Neural progenitor cell (in vitro differentiated cells): ENCODE measurements at places on chromosomes 16 and 17.

GRCh38 chr16:21574372-21574771 lies 25.0 kb upstream of the METTL9 start:
- no peak overlapping the region for H3K27ac ChIP-seq
- no peaks in the 10 kb centered on the region for H3K27me3 ChIP-seq
- DNase-seq = no peak

DNA sequence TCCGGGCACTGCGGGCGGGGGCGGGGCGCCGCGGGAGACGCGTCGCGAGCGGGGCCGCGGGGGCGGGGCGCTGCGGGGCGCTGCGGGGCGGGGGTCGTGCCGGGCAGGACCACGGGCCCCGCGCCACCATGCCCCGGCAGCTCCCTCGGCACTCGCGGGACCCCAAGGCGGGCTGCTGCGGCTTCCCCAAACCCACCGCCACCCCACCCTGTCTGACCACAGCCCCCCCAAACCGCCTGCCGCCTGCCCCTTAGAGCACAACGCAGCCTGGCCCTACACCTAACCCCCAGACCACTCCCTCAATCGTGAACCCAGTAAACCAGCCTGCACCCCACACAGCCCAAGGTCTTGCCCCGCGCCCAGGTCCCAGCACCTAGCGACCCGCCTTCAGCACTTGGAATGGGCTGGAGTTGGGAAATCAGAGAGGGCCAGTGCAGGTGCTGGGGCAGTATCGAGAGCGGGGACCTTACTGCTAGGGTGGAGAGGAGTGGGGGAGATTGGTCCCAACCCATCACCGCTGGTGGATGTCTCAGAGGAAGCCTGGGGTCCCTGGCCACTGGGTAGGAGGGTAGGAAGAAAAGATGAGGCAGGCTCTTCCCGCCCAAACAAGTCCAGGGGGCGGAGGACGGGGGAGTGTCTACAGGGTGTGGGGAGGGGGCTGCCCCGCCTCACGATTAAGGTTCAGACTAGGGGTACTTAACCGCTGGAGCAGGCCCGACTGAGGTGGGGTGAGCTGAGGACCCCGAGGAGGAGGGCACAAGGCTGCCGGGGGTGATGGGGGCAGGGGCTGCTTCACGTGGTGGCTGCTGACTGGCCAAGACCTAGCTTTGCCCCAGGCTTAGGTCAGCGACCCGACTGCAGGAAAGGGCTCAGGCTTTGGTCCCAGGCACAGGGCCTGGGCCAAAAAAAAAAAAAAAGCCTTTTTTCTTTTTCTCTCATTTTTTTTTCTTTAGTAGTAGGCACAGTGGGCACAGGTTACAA lies 539 bp upstream of the VAMP2 start:
- peak overlapping the region; percentile 79 for H3K27ac ChIP-seq
- peaks cover 4% of the 10 kb centered on the region for H3K36me3 ChIP-seq
- peak; percentile 70 for DNase-seq
- H3K4me3 ChIP-seq = peak overlapping the region; percentile 100
- H3K27me3 ChIP-seq = no peaks in the 10 kb centered on the region

DNA sequence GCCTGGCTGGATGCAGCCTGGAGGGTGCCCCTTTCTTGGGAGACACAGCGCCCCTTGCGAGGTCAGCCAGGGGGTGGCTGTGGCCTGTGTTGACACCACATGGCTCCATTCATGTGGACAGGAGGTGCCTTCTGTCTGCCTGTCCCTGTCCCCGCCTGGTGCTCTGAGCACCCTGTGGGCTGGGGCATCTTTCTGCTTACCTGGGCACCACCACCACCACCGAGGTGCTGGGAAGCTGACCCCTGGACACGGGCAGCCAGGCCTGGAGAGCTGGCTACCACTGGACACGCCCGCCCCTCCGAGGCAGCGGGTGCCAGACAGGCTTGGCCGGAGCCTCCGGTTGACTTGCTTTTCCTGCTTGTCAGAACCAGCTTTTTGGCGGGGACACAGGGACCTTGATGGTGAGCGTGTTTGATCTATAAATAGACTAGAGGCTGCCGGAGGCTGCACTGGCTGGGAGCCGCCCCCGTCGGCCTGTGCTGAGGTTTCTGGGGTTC lies 121.3 kb upstream of the GSE1 start:
- no peak overlapping the region for H3K27ac ChIP-seq
- H3K4me3 ChIP-seq = no peak overlapping the region
- H3K27me3 ChIP-seq = no peaks in the 10 kb centered on the region

GRCh38 chr16:259226-259625 lies 16.5 kb downstream of the RGS11 start:
- no peaks in the 10 kb centered on the region for H3K36me3 ChIP-seq
- no peak overlapping the region for H3K4me3 ChIP-seq
- DNase-seq = no peak
- no peaks in the 10 kb centered on the region for H3K27me3 ChIP-seq
- no peak overlapping the region for H3K27ac ChIP-seq

DNA sequence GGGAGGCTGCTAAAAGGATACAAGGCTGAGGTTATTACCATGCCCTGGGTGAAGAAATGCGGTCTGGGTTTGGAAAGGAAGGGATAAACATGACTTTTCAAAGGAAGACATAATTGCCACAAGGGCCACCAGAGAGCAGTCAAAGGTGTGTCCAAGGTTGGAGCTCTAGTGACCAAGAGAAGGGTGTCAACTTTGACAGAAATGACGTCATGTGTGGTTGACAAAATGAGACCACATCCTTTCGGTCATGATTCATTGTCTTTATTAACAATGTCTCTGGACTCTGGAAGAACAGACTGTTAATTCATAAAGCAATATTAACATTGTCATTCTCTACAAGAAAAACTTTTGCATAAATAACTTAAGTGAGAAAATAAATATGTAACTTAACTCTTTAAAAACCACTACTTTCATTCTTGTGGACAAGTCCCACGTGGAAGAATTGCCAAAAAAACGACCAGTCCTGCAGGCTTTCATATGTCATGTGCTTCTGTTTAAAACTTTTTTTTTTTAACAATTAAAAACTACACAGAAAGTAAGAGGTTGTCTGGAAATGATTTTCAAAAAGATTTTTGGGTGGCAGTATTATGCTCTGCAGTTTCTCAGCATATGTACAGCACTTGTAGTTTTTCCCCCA lies 5.0 kb downstream of the SOST start:
- no peaks in the 10 kb centered on the region for H3K36me3 ChIP-seq
- H3K4me1 ChIP-seq = no peaks in the 10 kb centered on the region
- H3K27ac ChIP-seq = no peak overlapping the region
- DNase-seq = no peak
- peaks cover 26% of the 10 kb centered on the region for H3K27me3 ChIP-seq

DNA sequence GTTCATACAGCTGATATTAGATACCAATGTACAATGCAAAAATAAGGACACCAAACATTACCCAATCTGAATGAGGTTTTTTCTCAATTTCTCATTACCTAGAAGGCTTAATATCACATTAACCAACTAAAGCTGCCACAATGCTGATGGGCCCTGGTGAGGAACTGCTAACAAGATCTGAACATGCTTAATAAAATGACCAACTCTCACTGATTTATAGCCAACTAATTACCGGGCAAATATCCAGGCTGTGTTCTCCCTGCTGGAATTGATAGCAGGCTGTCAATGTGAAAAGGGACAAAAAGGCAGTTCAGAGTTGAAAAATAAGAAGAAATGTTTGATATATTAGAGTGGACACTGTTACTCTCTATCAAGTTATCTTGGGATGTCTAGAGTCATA lies 124.6 kb downstream of the TOX3 start:
- H3K27me3 ChIP-seq = no peaks in the 10 kb centered on the region
- no peak overlapping the region for H3K27ac ChIP-seq
- H3K36me3 ChIP-seq = no peaks in the 10 kb centered on the region
- H3K4me1 ChIP-seq = no peaks in the 10 kb centered on the region
- H3K4me3 ChIP-seq = no peak overlapping the region

GRCh38 chr16:26983426-26983825 lies 83.3 kb upstream of the C16orf82 start:
- no peak overlapping the region for H3K4me3 ChIP-seq
- no peak overlapping the region for H3K27ac ChIP-seq
- H3K36me3 ChIP-seq = no peaks in the 10 kb centered on the region
- DNase-seq = no peak

DNA sequence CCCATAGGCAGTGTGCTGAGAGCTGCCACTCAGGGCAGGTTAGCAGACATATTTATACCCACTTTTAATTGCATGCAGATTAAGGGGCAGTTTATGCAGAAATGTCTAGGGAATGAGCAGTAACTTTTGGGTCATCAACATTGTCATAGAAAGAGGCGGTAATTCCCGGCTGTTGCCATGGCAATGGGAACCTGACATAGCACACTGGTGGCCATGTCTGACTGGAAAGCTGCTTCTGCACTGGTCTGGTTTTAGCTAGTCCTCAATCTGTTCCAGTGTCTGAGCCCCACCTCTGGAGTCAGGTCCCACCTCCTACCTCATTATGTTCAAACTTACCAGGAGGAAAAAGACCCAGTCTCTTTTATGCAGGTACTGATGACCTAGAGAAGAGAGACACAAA lies 31.5 kb upstream of the TNRC6C start:
- no peak overlapping the region for H3K27ac ChIP-seq
- no peak overlapping the region for H3K4me3 ChIP-seq
- H3K27me3 ChIP-seq = no peaks in the 10 kb centered on the region
- DNase-seq = no peak

GRCh38 chr16:19127674-19128131 lies 13.9 kb downstream of the ITPRIPL2 start:
- H3K27me3 ChIP-seq = no peaks in the 10 kb centered on the region
- H3K27ac ChIP-seq = no peak overlapping the region
- no peak for DNase-seq

DNA sequence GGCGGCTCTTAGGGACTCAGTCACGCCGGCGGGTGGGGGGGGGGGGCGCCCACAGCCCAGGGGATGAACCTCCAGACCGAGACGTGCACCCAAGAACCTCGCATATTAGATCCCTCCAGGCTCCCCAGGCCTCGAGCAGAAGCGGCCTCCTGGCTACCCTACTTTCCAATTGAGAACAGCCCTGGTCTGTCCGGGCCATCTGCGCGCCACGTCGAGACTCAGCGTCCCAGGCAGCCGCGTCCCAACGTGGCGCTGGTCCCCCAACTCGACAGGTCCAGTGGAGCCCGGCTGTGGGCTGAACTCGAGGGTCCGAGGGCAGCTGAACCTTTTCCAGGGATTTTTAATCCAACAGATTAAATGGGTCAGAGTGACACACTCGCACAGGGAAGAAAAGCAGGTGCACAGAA lies 2.3 kb upstream of the IRX3 start:
- H3K27me3 ChIP-seq = peaks cover 89% of the 10 kb centered on the region
- H3K27ac ChIP-seq = no peak overlapping the region
- H3K4me1 ChIP-seq = peaks cover 37% of the 10 kb centered on the region
- no peaks in the 10 kb centered on the region for H3K36me3 ChIP-seq
- DNase-seq = peak; percentile 32

DNA sequence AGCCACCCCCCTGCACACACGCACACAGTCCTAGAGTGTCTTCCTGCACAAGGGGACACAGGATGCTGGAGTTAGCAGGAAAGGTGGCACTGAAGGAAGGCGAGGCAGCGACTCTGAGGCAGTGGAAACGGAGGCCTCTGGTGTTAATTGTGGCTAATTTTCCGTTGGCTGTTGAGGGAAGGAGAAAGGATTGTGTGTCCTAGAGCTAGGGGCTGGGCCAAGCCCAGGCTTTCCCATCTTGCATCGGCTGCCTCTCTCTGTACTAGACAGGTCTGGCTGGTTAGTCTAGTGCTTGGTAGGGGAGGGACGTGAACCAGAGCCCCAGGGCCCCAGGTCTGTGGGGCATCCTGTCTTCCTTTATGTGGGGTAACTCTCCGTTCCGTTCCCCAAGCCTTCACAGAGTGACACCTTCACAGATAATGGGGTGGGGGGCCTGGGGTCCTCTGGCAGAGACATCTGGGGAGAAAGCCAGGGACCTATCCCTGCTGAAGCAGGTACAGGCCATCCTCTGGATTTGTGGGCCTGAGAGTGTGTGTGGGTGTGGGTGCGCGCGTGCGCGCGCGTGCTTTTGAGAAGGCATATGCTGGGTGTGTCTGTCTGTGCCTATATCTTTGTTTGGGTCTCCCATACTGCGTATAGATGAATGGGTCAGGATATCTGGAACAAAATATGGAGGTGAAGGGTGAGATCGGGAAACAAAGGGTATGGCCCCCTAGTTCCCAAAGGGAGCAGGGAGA lies at the start of gene CHD3:
CHD3 (plus strand) TSS at position 606 of the 737 bp plus-strand sequence. CDS start 212 bp downstream, outside the sequence.
- H3K4me3 ChIP-seq = peak within 1 kb of the TSS; percentile 88
- H3K27me3 ChIP-seq = peaks cover 12% of the 10 kb centered on the region
- H3K36me3 ChIP-seq = no peaks in the 10 kb centered on the region
- DNase-seq = peak; percentile 31
- H3K27ac ChIP-seq = no peak within 1 kb of the TSS
- H3K4me1 ChIP-seq = peaks cover 50% of the 10 kb centered on the region

- no peak overlapping the region for H3K4me3 ChIP-seq
- no peak for DNase-seq
- H3K36me3 ChIP-seq = no peaks in the 10 kb centered on the region
- H3K27ac ChIP-seq = no peak overlapping the region
- H3K27me3 ChIP-seq = peaks cover 15% of the 10 kb centered on the region
- H3K4me1 ChIP-seq = peaks cover 9% of the 10 kb centered on the region
These were observed 3.8 kb downstream of the TNFSF12 start for GRCh38 chr17:7552621-7553051.

DNA sequence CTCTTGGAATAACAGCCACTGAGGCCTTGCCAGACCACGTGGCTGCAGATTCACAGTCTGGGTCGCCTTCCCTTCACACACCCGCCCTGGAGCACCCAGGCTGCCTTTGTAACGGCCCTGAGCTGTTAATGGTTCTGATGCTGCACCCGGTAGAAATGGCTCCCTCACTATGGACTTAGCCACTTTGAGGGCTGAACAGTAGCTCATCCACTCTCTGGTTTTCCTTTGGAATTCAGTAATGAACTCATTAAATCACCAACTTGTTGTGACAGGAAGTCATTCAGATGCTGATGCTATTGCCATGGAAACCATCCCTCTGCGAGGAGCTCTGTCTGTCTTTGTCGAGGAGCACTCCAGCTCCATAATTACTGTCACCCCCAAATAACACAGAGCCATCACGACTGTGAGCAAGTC lies 59.2 kb downstream of the CDK5R1 start:
- no peak overlapping the region for H3K4me3 ChIP-seq
- peak; percentile 72 for DNase-seq
- H3K36me3 ChIP-seq = no peaks in the 10 kb centered on the region

- H3K27me3 ChIP-seq = no peaks in the 10 kb centered on the region
- DNase-seq = no peak
- no peak overlapping the region for H3K27ac ChIP-seq
- H3K4me1 ChIP-seq = no peaks in the 10 kb centered on the region
- H3K4me3 ChIP-seq = no peak overlapping the region
These were observed 27.6 kb downstream of the SLC38A10 start for GRCh38 chr17:81267390-81268067.
